Calu3 (cell line): ENCODE measurements at places on chromosomes 1 and 21. TPM values are rescaled to one million over a fixed set of nuclear protein-coding genes. Genes with fewer than 3 reads are reported as not detected.

The DISP3 gene
- 0.86 and 1.3 TPM in 2 replicates for total RNA-seq

The CFHR4 gene
- not detected in 2 replicates for total RNA-seq

The C2CD2 gene
- 13.6 and 15.8 TPM in 2 replicates for total RNA-seq

The CLCA1 gene
- not detected in 2 replicates for total RNA-seq

The KLHDC7A gene
- total RNA-seq, result 14.3 and 14.4 TPM in 2 replicates

The COL11A1 gene
- not detected in 2 replicates for total RNA-seq

The PFKFB2 gene
- total RNA-seq, result 52.0 and 54.4 TPM in 2 replicates

The CD84 gene
- total RNA-seq, result not detected in 2 replicates

The GPR25 gene
- not detected in 2 replicates for total RNA-seq

DNA sequence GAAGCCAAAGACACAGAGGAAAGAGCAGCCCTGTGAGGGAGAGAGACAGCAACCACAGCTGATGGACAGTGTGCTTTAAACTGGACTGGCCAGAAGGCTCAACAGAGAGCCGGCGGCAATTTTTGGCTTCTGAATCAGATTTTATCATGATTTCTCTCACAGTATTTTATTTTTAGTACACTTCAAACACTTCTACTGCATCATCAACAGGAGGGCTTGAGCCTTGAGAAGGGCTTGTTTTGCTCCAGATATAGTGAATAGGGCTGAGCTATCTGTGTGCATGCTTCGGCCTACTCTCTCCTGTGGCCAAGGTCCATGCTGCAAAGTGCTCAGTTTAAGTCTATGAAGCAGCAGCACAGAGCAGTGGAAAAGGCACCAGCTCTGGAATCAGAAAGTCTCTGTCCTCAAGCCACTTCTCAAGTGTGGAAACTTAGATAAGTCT lies 33.3 kb downstream of the ADCY10 start:
- no peak overlapping the region for H3K4me3 ChIP-seq
- DNase-seq, result no peak
- H3K36me3 ChIP-seq, result no peaks in the 10 kb centered on the region
- H3K27me3 ChIP-seq, result no peaks in the 10 kb centered on the region
- H3K27ac ChIP-seq, result no peak overlapping the region

GRCh38 chr1:1021010-1021919 lies 1.3 kb downstream of the AGRN start:
- peak overlapping the region; percentile 73 for H3K4me3 ChIP-seq
- peaks cover 53% of the 10 kb centered on the region for H3K36me3 ChIP-seq
- peak; percentile 78 for DNase-seq

DNA sequence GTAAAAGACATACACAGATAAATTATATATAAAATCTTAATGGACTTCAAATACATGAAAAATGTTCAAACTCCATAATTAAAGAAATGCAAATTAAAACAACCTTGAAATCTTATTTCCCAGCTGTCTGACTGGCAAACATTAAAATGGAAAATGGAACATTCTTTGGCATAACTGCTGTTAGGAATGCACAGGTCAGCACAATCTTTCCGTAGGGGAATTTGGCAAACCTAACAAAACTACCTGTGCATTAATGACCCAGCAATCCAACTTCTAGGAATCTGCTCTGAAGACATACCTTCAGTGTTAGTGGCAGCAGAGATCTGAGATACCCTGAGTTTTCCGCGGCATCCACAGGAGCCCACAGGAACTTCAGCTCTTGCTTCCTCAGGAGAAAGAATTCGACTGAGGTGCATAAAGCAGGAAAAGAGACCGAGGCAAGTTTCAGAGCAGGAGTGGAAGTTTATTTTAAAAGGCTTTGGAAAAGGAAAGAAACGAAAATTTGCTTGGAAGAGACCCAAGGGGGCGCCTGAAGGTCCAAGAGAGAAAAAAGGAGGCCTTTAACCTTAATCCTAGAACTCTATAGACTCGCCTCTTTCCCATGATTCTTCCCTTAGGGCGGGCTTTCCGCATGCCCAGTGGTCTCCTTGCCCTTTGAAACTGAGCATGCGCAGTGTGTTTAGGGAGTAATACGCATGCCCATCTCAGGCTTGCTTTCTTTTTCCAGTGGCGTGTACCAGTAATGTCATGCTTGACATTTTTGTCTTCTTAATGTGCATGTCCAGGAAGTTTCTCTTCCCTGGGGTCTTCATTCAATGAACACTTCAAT lies 24.8 kb downstream of the LYPD8 start:
- no peaks in the 10 kb centered on the region for H3K27me3 ChIP-seq
- no peak for DNase-seq
- no peak overlapping the region for H3K4me3 ChIP-seq
- H3K4me1 ChIP-seq, result no peaks in the 10 kb centered on the region

GRCh38 chr1:205577874-205578658 lies 53.7 kb downstream of the ELK4 start:
- H3K4me1 ChIP-seq, result peaks cover 42% of the 10 kb centered on the region
- no peak overlapping the region for H3K4me3 ChIP-seq
- no peak overlapping the region for H3K27ac ChIP-seq
- peaks cover 19% of the 10 kb centered on the region for H3K27me3 ChIP-seq

DNA sequence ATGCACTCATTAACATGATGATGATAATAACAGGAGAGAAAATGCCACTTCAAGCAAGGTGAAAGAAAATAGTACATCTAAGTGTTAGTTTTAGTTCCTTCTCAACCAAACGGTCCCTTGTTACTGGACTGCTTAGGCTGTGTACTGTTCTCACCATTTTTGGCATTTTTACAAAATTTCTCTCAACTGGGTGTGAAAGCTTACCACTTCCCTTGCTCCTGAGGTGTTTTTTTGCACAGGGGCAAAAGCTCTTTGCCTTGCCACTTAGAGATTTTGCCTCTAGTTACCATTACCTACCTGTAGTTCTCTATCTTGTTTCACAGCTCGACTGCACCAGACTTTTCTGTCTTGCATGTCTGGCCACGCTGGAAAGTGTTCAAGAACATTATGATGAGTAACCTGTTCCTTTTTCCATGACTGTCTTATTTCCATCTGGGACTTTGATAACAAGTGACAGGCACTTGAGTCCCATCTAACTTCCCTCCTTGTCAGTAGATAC lies 10.7 kb downstream of the NEK7 start:
- H3K4me3 ChIP-seq, result peak overlapping the region; percentile 25
- H3K36me3 ChIP-seq, result peaks cover 13% of the 10 kb centered on the region
- H3K27me3 ChIP-seq, result no peaks in the 10 kb centered on the region
- peak overlapping the region; percentile 14 for H3K27ac ChIP-seq

DNA sequence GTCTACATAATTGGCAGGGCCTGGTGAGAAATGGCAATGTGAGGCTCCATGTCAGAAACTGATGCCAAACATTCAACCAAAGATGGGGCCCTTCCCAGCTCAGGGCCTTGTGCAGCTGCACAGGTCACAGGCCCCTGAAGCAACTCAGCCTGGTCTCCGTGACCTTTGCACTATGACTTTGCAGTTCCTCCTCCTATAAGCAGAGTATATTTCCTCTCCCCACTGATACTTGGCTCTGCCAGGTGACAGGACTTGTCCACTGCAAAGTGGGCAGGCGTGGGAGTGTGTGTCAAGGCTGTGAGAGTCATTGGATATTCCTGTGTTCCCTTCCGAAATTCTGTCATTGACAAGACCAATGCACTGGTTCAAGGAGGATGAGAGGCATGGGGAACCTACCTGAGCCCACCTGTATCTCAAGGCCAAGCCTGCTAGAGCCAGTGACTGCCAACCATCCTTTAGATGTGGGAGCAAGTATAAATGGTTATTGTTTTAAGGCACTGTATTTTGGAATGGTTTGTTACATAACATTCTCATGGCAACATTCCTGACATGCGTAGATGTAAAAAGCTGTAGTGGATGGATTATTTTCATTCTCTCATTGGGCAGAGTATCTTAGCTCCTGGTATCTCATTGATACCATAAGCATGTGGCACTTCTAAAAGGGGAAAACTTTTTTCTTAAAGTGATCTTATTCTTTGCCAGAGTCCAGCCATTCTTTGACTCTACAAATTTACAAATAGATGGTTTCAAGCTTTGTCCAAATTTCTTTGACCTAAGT lies 75.2 kb downstream of the CNIH3 start:
- peaks cover 71% of the 10 kb centered on the region for H3K27me3 ChIP-seq
- DNase-seq, result no peak
- no peak overlapping the region for H3K27ac ChIP-seq
- H3K36me3 ChIP-seq, result no peaks in the 10 kb centered on the region
- no peak overlapping the region for H3K4me3 ChIP-seq

DNA sequence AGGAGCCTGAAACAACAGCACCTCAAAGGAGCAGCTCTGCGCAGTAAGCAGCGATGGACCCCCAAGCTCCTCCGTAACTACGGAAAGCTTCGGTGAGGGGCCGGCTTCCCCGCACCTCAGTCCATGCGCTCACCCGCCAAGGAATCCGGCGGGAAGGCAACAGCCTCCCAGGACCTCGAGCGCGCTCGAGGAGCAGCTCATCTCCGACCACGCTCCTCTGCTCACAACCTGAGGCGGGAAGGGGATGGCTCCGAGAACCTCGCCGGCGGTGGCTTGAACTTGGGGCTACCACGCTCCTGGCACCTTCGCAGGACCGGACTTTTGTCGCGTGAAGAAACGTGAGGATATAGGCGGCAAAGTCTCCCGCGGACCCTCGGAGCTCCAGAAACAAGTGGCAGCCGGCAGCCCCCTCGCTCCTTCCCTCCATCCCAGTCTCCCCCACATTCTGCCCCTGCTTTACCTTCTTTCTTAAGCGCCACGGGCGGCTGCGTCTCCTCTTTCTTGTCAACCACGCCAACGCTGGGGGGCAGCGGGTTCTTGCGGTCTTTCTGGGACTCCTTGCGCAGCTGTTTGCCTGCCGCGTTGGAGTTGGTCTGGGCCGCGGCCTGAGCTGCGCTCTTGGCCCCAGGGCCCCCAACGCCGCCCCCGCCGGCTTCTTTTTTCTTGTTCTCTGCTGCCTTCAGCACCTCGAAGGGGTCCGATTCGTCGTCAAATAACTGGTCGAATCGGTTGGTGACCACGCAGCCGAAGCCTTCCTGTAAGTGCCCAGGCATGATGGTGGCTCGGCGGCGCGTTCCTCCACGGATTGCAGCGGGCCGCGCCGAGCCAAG lies 459 bp downstream of the SERBP1 start:
- peaks cover 28% of the 10 kb centered on the region for H3K4me1 ChIP-seq
- no peaks in the 10 kb centered on the region for H3K27me3 ChIP-seq
- DNase-seq, result peak; percentile 15
- H3K27ac ChIP-seq, result peak overlapping the region; percentile 96
- H3K4me3 ChIP-seq, result peak overlapping the region; percentile 98

DNA sequence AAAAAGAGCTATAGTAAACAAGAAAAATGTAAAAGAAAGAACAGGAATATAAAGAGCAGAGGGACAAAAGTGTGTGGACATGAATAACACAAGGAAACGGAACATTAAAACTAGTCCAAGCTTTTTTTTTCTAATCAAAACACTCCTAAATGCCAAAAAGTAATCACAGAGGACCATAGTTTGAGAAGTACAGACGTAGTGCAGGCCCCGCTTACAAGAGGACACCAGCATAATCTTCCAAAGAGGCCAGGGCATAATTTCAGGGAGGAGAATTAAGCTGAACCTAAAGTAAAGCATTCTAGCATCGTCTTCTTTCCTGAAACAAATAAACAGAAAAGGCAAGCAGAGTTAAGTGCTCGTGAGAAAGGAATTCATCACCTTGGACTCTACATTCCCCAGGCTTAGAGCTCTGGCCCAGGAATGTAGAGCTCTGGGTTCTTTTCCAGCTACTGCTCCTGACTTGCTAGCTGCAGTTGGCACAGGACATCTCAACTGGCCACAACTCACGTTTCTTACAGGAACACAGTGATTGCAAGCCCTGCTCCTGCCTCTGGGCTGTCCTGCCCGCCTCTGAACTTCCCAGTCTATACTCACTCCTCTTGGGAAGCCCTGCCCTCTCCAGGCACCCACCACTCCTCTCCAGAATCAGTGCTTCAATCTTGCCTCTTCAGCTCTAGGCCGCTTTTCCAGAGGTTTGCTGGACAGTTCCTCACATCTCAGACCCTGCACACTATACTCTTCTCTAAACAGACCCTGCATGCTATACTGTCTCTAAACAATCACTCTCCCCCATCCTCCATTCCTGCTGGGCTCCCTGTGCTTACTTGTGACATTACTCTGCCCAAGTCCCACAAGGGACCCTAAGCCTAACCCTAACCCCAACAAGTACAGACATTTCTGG lies 9.8 kb downstream of the RGS8 start:
- no peaks in the 10 kb centered on the region for H3K4me1 ChIP-seq
- peaks cover 60% of the 10 kb centered on the region for H3K27me3 ChIP-seq
- H3K36me3 ChIP-seq, result no peaks in the 10 kb centered on the region
- no peak overlapping the region for H3K27ac ChIP-seq
- no peak for DNase-seq

GRCh38 chr1:228475812-228476211 lies 11.4 kb upstream of the RNF187 start:
- H3K4me3 ChIP-seq, result no peak overlapping the region
- peaks cover 50% of the 10 kb centered on the region for H3K27me3 ChIP-seq
- H3K4me1 ChIP-seq, result no peaks in the 10 kb centered on the region
- no peak overlapping the region for H3K27ac ChIP-seq
- no peaks in the 10 kb centered on the region for H3K36me3 ChIP-seq
- DNase-seq, result no peak

- H3K4me1 ChIP-seq, result no peaks in the 10 kb centered on the region
- no peaks in the 10 kb centered on the region for H3K36me3 ChIP-seq
- no peaks in the 10 kb centered on the region for H3K27me3 ChIP-seq
- H3K27ac ChIP-seq, result no peak overlapping the region
- H3K4me3 ChIP-seq, result no peak overlapping the region
Measured at GRCh38 chr1:145947551-145947950, 10.3 kb downstream of the LIX1L start.

DNA sequence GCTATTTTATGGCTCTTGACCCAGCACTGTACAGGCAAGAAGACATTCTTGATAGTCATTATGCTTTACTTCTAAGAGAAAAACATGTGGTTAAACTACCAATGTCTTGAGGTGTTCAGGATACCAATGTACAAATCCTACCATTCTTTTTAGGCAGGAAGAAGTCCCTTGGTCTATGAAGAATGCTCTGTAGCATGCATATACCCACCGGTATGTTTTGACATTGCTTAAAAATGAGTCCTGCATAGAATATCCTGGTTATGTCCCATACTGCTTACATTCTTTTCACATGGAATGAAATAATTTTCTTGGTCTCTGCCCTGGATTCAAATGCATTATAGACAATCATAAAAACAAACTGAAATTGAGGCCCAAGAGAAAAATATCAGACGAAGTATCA lies 4.8 kb downstream of the KRTAP27-1 start:
- H3K36me3 ChIP-seq, result no peaks in the 10 kb centered on the region
- no peak overlapping the region for H3K27ac ChIP-seq
- H3K4me1 ChIP-seq, result no peaks in the 10 kb centered on the region

DNA sequence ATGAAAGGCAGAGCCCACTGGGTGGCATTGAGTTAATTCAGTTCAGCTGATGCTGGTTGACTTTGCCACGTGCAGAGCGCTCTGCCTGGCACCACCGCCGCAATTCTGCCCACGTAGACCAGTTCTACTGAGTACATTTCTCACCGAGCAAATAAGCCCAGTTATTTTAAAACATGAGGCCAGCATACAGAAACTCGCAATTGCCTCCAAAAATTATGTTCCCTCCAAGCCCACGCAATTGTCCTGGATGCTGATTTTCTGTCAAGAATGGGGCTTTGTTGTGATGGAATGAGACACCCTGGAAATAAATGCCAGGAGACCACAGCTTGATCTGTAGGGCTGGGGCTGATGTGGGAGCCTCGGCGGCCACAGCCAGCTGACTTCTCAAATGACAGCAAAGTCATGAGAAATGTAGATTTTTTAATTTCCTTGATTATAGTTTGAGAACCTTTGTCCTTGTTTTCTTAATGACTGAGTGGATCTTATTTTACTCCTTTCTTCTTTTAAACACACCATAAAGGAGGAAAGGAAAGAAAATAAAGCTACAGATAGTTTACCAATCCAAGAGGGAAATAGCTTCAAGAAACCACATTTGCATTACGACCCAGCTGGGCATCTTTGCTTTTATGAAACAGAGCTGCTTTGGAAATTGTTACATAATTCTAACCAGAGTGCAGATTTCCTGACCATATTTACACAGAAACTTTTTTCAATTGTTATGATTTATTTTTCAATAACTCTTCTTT lies 11.6 kb upstream of the PARP1 start:
- no peak overlapping the region for H3K27ac ChIP-seq
- peaks cover 26% of the 10 kb centered on the region for H3K27me3 ChIP-seq
- no peak overlapping the region for H3K4me3 ChIP-seq
- no peaks in the 10 kb centered on the region for H3K4me1 ChIP-seq
- DNase-seq, result no peak
